ENCODE measurements at places on chromosomes 1 and 21.

DNA sequence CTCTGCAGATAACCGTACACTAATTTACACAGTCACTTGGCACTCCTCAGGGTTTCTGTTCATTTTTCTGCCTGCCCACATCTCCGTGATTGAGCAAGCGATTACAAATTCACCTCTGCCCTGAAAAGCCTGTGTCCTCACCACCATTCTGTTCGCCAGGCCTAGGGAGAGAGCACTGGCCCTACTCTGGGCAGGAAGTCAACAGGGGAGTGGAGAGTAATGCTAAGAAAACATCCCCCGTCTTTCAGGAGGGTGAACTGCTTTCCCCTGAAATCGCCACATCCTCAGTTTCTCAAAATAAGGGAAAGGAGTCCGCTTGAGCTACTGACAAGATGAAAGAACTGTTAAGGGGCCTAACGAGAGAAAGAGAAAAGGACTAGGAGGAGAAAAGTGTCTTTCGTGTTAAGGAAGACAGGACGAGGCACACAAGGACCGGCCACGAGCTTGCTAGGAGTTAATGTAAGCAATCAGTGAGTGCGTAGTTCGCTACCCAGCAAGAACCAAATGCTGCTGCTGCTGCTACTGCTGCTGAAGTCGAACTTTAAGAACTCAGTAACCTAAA lies 632 bp downstream of the PEX19 start:
- peak; percentile 16 for DNase-seq
- H3K27me3 ChIP-seq = peaks cover 2% of the 10 kb centered on the region
- peak overlapping the region; percentile 92 for H3K27ac ChIP-seq
- peaks cover 22% of the 10 kb centered on the region for H3K4me1 ChIP-seq

- H3K27ac ChIP-seq = no peak overlapping the region
- H3K27me3 ChIP-seq = no peaks in the 10 kb centered on the region
- no peak overlapping the region for H3K4me3 ChIP-seq
- no peak for DNase-seq
- peaks cover 3% of the 10 kb centered on the region for H3K4me1 ChIP-seq
Measured at GRCh38 chr1:30061292-30062220, 661.8 kb downstream of the MATN1 start.

GRCh38 chr1:94329276-94329675 lies 88.9 kb upstream of the ABCD3 start:
- peaks cover 80% of the 10 kb centered on the region for H3K4me1 ChIP-seq
- no peak for DNase-seq
- H3K27me3 ChIP-seq = peaks cover 4% of the 10 kb centered on the region
- no peaks in the 10 kb centered on the region for H3K36me3 ChIP-seq
- H3K4me3 ChIP-seq = peak overlapping the region; percentile 61

- H3K27ac ChIP-seq = no peak overlapping the region
- no peaks in the 10 kb centered on the region for H3K4me1 ChIP-seq
- H3K27me3 ChIP-seq = no peaks in the 10 kb centered on the region
- H3K4me3 ChIP-seq = no peak overlapping the region
- peaks cover 13% of the 10 kb centered on the region for H3K36me3 ChIP-seq
- no peak for DNase-seq
Measured at GRCh38 chr1:77652268-77652667, 30.2 kb downstream of the ZZZ3 start.

DNA sequence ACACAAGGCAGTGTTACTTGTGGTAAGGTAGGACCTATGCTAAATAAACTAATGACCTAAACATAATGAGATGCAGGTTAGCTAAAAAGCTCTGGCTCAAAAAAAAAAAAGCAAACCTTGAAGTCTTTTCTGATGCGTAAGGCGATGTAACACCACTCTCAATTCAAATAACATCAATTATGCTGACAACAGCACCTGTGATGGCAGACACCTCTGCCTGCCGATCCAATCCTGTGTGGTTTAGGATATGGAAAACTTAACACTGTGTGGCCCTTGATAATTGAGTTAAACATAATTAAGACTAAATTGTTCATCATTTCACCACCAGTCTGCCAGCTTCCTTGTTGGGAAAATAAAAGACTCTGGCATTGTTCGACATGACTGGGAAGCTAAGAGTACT lies 9.1 kb downstream of the RPAP2 start:
- no peak for DNase-seq
- H3K4me1 ChIP-seq = no peaks in the 10 kb centered on the region
- no peaks in the 10 kb centered on the region for H3K27me3 ChIP-seq
